ENCODE measurements at places on chromosomes 7 and 10.

- DNase-seq, result no peak
These were observed 3.1 kb downstream of the CCDC126 start for GRCh38 chr7:23600236-23600635.

DNA sequence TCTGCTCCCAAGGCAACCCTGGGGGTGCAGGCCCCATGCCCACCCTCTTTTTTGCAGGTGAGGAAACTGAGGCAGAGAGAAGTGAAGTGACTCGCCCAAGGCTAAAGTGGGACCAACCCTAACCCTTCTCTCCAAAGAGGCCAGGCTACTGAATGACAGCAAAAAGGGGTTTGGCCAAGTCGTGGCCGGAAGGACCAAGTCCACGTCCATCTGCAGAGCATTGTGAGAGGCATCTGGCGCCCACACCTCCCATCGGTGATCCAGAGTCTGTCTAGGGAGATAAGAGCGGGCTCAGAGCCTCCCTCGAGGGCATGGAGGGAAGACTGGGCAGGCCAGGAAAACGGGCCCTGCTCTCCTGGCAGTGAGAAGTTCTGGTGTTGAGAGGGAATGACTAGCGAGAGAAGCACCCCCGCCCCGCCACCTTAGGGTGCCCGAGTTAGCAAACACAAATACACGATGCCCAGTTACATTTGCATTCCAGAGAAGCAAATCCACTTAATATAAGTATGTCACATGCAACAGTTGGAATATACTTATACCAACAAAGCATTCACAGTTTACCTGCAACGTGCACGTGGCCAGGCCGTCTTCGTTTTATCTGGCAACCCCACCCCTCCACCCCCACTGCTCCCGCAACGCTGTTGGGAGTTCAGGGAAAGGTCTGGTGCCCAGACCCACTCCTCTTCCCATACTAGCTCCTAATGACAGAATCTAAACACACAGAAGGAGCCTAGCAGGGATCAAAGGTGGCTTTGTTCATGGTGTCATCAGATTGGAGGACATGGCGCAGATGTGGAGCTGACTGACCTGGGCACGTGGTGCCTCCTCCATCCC is 124.9 kb downstream of the OAT start:
- DNase-seq, result no peak

GRCh38 chr7:104820836-104821535 is 193.0 kb upstream of the KMT2E start:
- no peak for DNase-seq

- DNase-seq, result peak; percentile 43
These were observed 213.7 kb downstream of the ELMO1 start for GRCh38 chr7:37234928-37235327.

DNA sequence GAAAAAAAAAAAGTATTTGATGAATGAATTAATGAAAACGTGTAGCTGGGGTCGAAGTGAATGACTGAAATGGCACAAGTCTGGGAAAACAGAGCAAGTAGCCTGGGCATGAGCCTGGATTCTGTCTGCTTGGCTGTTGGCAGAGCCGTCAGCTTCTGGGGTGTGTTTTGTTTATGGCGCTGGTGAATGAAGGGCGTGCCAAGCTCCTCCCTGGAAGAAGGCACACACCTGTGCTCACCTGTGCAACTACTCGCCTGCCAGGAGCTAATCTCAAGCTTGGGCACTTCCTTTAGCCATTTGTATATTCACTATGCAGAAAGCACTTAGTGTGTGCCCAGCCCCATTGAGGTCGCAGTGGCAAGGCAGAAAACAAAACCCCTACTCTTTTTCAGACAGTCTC is 74.1 kb downstream of the GTF2IRD1 start:
- peak; percentile 30 for DNase-seq
